ENCODE measurements at places on chromosomes 11 and 22.

DNA sequence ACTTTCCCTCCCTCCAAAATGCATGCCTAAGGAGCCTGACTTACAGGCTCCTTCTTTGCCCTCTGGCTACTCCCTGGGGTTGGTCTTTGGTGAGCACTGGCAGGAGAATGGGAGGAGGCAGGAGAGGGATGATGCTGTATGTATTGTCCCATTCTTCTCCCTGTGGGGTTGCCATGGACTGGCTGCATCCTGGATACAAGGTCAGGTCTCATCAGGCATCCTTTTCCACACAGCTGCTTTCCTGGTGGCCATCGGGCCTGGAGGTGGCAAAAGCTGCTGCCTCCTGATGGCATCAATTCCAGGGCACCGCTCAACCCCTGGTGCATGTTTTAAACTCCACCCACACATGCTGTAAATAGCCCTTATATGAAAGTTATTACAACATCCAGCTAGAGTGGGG, 257.2 kb downstream of the ETS1 start:
- DNase-seq = no peak

DNA sequence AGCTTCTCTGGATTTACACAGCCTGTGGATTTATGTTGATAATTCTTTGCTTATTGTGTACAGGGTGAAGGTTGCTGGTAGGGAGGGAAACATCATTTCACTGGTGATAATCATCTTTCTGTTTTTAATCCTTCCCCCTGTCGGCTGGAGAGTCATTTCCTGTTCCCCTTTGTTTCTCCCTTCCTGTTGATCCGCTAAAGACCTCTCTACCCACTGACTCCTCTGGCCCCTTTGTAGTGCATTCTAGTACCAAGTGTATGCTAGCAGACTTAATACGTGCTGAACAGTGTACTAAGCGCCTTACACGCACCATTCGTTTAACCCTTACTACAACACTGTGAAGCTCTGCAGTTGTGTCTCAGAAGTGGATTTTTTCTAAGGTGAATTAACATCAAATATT, 19.0 kb upstream of the OR9Q1 start:
- no peak for DNase-seq

DNA sequence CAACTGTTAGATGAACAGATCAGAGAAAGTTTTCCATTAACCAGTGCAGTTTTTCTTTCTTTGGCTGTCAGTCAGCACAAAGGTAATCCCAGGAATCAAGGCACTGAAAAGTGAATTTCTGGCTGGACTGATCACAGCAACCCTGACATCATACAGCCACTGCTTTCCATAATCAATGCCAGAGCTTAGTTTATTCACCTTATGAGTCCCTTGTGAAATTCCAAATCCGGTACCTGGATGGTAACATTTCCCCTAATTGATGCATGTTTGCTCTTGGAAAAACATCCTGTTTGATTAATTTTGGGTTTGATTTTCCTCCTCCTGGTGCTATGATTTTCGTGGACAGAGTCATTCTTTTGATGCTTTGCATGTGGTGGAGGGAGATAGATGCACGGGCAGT, 319.8 kb downstream of the INSC start:
- no peak for DNase-seq

GRCh38 chr11:91124363-91124762, 901.5 kb upstream of the CHORDC1 start:
- no peak for DNase-seq

GRCh38 chr11:19789835-19790710, 77.4 kb downstream of the NAV2 start:
- no peak for DNase-seq

GRCh38 chr11:131027491-131027890, 111.2 kb upstream of the SNX19 start:
- DNase-seq = no peak

- peak; percentile 94 for DNase-seq
Measured at GRCh38 chr11:75147875-75148263, 3.0 kb upstream of the SLCO2B1 start.

DNA sequence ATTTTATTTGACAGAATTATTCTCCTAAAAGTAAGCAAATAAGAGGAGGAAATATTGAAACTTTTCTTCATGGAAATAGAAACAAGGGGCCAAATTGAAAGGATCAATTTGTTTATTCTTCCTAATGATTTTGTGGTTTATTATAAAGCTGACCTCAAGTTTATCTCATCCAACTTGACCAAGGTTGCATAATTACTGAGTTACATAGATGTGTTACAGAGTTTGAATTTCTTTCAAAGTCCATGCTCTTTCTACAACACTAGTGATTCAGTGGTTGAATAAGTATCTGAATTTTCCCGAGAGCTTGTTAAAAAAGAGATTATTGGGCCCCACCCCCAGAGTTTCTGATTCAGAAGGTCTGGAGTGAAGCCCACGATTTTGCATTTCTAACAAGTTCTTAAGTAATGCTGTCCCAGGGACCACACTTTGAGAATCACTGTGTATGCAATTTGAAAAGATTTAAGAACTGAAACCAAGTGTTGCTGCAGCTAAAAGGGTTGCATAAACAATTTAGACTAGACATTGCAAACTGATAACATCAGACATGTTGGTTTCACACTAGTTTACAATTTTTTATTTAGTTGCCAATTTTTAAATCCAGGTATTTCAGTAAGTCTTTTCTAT, 485.7 kb upstream of the ANO5 start:
- peak; percentile 31 for DNase-seq

- no peak for DNase-seq
Measured at GRCh38 chr11:69014084-69014851, 1.2 kb upstream of the MRGPRF start.

DNA sequence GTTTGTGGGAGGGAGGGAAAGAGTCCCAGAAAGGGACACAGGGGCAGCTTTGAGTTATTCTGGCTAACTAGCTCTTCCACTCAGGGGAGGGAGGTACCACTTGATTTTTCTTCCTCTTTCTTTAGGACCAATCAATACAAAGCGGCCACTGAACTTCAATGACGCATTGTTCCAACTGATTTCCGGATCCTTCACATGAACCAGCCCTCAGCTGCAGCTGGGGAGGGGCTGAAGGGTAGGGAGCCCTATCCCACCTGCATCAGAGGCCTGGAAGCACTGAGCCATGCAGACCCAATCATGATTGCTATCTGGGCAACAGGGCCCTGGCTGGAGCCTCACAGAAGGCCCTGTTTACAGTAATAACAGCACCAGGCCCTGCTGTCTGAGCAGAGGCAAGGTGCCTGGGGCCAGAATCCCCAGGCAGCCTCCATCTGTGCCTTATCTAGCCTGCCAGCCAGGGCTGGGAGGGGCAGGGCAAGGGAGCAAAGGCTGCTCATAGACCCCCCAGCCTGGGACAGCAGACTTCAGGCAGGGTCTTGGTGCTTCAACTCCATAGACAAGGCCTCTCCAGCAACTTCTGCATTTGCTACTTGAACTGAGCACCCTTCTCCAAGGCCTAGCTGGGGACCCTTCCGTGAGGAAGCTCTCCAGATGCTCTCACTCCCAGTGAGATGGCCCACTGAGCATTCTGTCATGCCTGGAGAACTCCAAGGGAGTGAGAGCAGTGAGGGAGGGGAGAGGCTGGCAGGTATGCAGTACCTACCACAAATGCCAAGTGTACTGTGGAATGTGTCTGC, 22.5 kb downstream of the CLPB start:
- peak; percentile 79 for DNase-seq

DNA sequence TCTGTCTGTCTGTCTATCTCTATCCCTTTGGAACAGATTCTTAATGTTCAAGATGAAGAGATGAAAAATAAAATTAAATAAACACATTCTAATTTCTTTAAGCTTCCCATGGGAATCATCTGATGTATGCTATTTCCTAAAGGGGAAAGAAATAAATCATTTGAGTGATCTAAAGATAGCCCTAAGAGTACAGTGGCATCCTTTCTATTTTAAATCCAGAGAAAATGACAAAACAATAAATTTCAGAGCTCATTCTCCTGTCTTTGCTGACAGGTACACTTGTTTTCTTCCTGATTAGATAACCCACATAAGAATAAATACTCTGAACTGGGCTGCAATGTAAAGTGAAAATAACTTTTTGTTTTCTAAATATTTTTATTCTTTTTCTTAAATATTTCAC, 550.4 kb downstream of the JRKL start:
- DNase-seq = no peak

GRCh38 chr11:92284107-92284506, 59.5 kb downstream of the FAT3 start:
- DNase-seq = no peak

DNA sequence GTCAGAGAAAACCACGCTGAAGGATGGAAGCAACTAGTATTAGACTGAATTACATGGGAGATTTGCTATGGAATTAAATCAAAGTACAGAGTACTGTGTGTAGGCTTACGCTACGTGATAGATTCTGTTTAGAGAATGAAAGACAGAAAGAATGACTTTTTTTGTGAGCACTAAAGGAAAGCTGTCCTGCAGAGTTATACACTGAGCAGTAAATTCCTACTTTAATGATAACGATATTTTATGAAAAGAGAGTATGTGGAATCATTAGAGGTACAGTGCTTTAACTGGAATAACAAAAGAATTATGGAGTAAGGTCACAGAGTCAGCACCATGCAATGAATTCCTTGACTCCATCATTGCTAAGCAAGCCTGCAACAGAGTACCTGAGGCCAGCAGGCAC, 295.3 kb upstream of the SYN3 start:
- no peak for DNase-seq

GRCh38 chr22:39103431-39103830, 6.4 kb downstream of the APOBEC3H start:
- no peak for DNase-seq

DNA sequence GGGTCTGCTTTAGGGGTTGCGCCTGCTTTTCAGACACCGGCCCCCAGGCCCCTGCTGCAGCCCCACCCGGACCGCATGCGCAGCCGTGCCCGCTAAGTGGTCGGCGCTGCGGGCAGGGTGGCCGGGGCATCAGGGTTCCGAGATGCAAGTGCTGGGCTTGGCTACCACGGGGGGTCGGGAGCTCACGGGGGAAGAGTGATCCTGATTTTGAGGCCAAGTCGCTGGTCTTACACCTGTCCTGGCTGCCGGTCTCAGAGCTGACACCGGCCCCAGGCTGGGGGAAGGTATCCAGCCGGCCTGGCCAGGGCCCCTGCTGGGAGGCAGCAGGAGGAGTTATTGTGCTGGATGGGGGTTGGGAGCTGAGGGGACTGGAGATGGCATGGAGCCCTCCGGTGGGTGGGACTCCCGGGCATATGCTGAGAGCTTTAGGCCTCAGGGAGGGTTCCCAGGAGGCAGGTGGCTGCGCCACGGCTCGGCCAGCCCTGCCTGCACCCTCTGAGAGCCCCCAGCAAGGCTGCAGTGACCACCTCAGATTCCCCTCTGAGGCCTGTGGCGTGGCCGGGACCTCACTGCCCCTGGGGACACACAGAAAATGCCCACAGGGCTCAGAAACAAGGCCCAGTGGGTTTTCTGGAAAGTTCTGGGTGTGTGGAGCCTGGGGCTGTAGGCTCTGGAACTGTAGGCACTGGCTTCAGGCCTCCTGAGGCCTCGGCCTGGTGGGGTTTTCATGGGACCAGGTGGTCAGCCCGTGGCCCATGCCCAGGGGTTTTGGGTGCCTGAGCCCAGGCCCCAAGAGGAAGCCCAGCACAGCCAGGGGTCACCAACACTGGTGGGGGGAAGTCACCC, 4.4 kb upstream of the MUC5AC start:
- no peak for DNase-seq

- peak; percentile 59 for DNase-seq
Measured at GRCh38 chr11:111602865-111603610, 789 bp downstream of the SIK2 start.

GRCh38 chr11:78290293-78291176, 101.8 kb downstream of the USP35 start:
- peak; percentile 95 for DNase-seq

GRCh38 chr11:108985945-108986279, 321.0 kb downstream of the DDX10 start:
- DNase-seq = peak; percentile 19

GRCh38 chr11:30322191-30322590, 713 bp upstream of the ARL14EP start:
- no peak for DNase-seq

DNA sequence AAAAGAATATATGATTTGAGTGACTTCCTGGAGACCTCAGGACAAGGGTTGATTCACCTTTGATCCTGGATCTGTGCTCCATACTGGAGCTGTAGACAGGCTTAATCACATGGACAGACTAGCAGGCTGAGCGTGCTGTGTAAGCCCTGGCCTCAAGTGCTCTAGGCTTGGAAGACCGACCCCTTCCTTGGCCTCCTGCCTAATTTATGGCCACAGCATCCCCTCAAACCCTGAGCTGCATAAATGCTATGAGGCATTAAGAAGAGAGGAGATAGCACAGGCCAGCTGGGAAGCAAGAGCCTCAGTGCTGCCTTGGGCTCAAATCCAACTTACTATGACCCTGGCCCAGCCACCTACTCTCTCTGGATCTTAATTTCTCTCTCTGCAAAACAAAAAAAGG, 385.1 kb downstream of the BUD13 start:
- DNase-seq = no peak

GRCh38 chr11:14114269-14114668, 151.7 kb downstream of the SPON1 start:
- no peak for DNase-seq

GRCh38 chr22:38310518-38311322, 6.5 kb downstream of the CSNK1E start:
- no peak for DNase-seq

GRCh38 chr11:111463276-111463675, 48.9 kb downstream of the BTG4 start:
- no peak for DNase-seq

DNA sequence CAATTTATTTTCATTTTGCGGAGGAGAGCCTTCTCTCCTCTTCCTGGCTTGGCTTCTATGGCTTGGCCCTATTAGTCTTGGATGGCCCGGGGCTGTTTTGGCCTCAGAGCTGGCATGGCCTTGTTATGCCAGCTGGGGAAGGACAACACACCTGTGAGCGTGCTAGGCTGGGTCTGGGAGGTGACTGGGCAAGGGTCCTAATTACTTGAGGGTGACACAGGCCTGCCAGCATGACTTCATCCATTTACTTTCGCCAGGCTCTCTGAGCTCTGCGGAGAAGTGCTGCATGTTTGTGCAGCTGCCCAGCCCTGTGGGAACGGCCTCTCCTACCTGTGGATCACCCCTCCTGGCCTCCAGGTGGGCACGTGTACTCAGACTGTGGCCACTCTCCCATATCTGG, 153.6 kb downstream of the SNX19 start:
- no peak for DNase-seq

DNA sequence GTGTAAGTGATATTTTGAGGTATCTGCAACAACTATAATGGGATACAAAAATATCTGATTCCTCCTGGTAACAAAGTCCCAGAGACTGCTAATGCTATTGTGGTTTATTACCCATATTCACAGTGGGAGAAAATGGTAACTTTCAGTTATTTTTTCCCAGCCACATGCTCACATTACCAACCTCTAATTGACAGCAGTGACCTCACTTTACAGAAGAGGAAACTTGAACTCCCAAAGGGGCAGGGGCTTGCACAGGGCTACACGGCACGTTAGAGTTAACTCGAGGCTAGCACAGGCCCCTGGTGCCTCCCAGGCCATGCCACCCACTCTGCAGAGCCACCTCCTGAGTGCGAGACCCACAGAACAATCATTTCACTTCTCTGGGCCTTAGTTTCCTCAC, 132.4 kb downstream of the TENM4 start:
- DNase-seq = no peak

GRCh38 chr22:39729141-39729934, 158.8 kb downstream of the CACNA1I start:
- DNase-seq = no peak

GRCh38 chr22:19784384-19785175, 24.0 kb downstream of the TBX1 start:
- no peak for DNase-seq

GRCh38 chr11:9834291-9834690, 170.4 kb downstream of the SWAP70 start:
- no peak for DNase-seq

Measured in suppressor macrophage treated with lipopolysaccharide for 4 hours (primary cell).